Cardiac septum (tissue), 1 donor: ENCODE measurements at places on chromosomes 1 and 21. TPM values are rescaled to one million over a fixed set of nuclear protein-coding genes. Genes with fewer than 3 reads are reported as not detected.

NTMT2 gene
- 2.0 TPM for total RNA-seq

DNA sequence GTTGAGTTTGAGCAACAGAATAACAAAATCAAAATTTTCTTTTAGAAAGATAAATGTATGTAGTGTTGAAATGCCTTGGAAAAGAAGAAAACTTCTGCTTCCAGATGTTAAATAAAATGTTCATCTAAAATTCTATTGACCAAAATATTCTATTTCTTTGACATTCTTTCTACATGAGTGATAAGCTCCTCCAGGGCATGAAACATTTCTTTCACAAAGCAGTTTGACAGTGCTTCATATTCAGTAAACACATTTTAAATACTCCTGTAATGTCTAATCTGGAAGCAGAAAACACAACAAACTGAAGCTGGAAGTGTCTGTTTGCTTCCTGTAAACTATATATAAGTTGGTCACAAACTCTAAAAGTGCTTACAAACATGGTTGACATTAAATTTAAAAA is 61.5 kb downstream of the RGS21 start:
- no peak for DNase-seq

DNA sequence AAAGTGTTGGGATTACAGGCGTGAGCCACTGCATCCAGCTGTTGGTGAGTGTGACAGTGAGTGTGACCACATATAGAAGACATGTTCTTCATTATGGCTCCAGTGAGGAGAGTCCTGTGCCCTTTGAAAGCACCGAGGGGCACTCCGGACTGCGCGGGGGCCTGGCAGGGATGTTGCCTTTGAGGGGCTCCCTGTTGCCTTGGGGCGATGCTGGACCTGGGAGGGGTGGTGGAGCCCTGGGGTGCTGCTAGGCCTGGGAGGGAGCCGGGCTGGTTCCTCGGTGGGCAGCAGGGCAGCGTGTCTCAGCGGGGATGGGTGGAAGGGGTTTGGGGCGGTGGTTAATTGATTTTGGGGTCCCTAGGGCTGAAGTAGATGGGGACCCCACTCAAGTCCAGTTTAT is 25.5 kb downstream of the CFAP74 start:
- DNase-seq, result no peak

LCE3E gene
- not detected for total RNA-seq

DNA sequence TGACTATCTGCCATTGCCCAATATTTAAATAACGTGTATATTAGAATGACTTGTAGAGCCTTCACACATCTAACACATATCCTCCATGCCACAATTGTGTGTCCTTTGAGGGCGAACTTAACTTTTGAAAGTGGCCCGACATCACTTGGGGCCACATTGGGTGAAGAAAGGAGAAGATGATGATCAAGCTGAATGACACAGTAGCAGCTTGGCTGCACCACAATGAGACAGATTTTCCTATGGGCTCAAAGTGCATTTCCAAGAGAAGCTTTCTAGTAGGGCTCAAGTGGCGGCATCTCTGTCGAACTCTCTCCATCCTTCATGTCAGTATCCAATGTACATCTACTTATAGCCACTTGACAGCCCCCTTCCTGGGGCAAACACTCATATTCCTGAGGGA is 3.7 kb upstream of the BGLAP start:
- no peak for DNase-seq

GRCh38 chr1:200795156-200795555 is 56.5 kb downstream of the CAMSAP2 start:
- DNase-seq, result no peak

CRYZL1 gene
- 23.0 TPM for total RNA-seq

DNA sequence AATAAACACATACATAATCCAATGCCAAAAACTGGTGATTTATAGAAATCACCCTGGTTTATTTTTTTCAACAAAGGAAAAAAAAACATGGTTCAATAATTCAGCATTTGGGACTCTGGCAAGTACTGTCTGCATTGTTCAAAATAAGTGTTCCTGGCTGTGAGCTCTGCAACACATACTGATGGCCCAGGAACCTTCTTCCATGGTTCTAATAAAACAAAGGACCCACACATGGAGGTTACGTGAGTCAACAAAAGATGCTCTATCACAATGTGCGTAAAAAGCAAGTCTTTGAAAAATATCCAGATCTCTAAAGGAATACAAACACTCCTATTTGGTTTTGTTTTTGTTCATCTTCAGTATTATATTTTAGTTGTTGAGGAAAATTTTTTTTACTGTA is 37.9 kb upstream of the C1orf198 start:
- DNase-seq, result no peak

LCE1F gene
- not detected for total RNA-seq
